Mammary epithelial cell (primary cell): ENCODE measurements at places on chromosomes 1 and 21. TPM values are rescaled to one million over a fixed set of nuclear protein-coding genes. Genes with fewer than 3 reads are reported as not detected.

SLC30A1 gene
- 30.2 and 42.2 TPM in 2 replicates for total RNA-seq

CFAP107 gene
- total RNA-seq: not detected

SPRR2D gene
- 13.8 and 19.3 TPM in 2 replicates for total RNA-seq

ROR1 gene
- total RNA-seq: 7.0 and 11.5 TPM in 2 replicates

LRIF1 gene
- total RNA-seq: 17.5 TPM

PRR9 gene
- 0.24 TPM in 1 of 2 replicates, not detected in the other for total RNA-seq

ETV3L gene
- total RNA-seq: not detected in 2 replicates

CD247 gene
- total RNA-seq: not detected

MIXL1 gene
- total RNA-seq: not detected

HSPA13 gene
- total RNA-seq: 76.7 TPM

FAAH gene
- 14.7 TPM for total RNA-seq

AVPR1B gene
- not detected for total RNA-seq

EXTL1 gene
- 0.16 TPM in 1 of 2 replicates, not detected in the other for total RNA-seq

FCRL3 gene
- total RNA-seq: not detected

ZBTB37 gene
- 5.6 and 7.0 TPM in 2 replicates for total RNA-seq

SPSB1 gene
- total RNA-seq: 56.7 TPM

LCA5L gene
- 2.3 TPM for total RNA-seq

LRRN2 gene
- total RNA-seq: not detected in 2 replicates

CA6 gene
- 0.67 TPM for total RNA-seq

ANKRD34A gene
- total RNA-seq: 1.2 and 1.6 TPM in 2 replicates

LDLRAD2 gene
- total RNA-seq: not detected in 2 replicates

STIL gene
- total RNA-seq: 5.6 and 17.9 TPM in 2 replicates
